CD4-positive, alpha-beta memory T cell (primary cell): ENCODE measurements at places on chromosomes 3 and 15.

GRCh38 chr3:13014755-13015285 is 58.4 kb downstream of the IQSEC1 start:
- H3K27ac ChIP-seq = peak overlapping the region; percentile 99
- H3K27me3 ChIP-seq = no peaks in the 10 kb centered on the region
- no peak for DNase-seq
- peak overlapping the region; percentile 70 for H3K4me3 ChIP-seq
- peaks cover 69% of the 10 kb centered on the region for H3K4me1 ChIP-seq

DNA sequence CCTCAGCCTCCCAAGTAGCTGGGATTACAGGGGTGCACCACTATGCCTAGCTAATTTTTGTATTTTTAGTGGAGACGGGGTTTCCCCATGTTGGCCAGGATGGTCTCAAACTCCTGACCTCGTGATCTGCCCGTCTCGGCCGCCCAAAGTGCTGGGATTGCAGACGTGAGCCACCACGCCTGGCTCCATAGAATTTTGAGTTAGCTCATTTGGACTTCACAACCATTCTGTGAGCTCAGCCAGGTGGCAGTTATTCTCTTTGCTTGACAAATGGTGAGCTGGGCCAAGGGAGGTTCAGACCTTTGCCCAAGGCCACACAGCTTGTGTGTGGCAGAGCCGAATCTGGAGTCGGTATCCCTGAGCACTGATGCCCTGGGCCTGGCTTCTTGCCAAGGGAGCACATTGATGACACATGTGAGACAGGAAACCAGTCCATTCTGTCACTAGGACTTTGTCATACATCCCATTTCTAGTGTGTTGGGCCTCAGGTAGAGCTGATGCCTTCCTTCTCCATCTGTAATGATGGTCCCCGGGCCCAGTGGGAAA is 17.6 kb downstream of the PODXL2 start:
- H3K4me3 ChIP-seq = no peak overlapping the region
- DNase-seq = no peak
- no peaks in the 10 kb centered on the region for H3K4me1 ChIP-seq
- no peaks in the 10 kb centered on the region for H3K27me3 ChIP-seq
- no peaks in the 10 kb centered on the region for H3K36me3 ChIP-seq
- no peak overlapping the region for H3K27ac ChIP-seq

GRCh38 chr3:149314807-149315578 is 18.4 kb downstream of the TM4SF18 start:
- DNase-seq = no peak
- H3K4me3 ChIP-seq = no peak overlapping the region
- H3K4me1 ChIP-seq = no peaks in the 10 kb centered on the region
- H3K36me3 ChIP-seq = no peaks in the 10 kb centered on the region
- H3K27me3 ChIP-seq = no peaks in the 10 kb centered on the region
- H3K27ac ChIP-seq = no peak overlapping the region

GRCh38 chr3:39476783-39477182 is 9.3 kb downstream of the MOBP start:
- H3K36me3 ChIP-seq = no peaks in the 10 kb centered on the region
- H3K4me1 ChIP-seq = no peaks in the 10 kb centered on the region
- peaks cover 7% of the 10 kb centered on the region for H3K27me3 ChIP-seq
- H3K4me3 ChIP-seq = no peak overlapping the region
- DNase-seq = no peak

DNA sequence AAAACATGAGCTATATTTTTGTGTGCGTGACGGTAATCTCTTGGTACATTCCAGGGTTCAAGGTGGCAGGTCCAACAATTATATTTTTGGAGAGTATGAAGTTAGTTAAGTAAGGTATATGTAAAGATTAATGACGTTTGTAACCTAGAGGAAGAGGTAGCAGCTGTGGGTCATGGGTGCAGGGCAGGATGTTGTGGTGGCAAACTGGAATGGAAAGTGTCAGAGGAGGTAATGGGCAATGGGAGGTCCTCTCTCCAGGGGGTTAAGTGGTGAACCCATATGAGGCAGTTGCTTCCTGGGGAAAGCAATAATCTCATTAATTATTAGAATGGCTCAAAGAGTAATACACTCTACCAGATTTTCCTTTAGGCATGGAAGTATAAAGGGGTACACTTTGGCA is 1.0 kb upstream of the CD200R1L start:
- peak overlapping the region; percentile 15 for H3K27ac ChIP-seq
- DNase-seq = peak; percentile 72
- H3K27me3 ChIP-seq = no peaks in the 10 kb centered on the region
- H3K4me1 ChIP-seq = peaks cover 26% of the 10 kb centered on the region
- H3K36me3 ChIP-seq = no peaks in the 10 kb centered on the region

DNA sequence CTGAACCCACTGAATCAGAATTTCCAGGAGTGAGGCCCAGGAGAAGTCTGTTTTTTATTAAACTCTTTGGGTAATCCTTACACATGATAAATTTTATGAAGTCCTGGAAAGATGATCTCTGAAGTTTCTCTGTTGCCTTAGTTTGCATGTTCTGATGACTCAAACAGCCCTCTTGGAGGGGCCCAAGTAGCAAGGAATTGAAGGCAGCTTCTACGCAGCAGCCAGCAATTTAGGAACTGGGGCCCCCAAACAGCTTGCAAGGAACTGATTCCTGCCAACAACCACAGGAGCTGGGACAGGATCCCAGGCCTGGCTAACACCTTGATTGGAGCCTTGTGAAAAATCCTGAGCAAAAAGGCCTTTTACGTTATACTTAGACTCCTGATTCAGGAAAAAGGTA is 5.4 kb upstream of the ACP3 start:
- no peak overlapping the region for H3K4me3 ChIP-seq
- no peaks in the 10 kb centered on the region for H3K4me1 ChIP-seq
- H3K36me3 ChIP-seq = no peaks in the 10 kb centered on the region
- DNase-seq = no peak
- no peaks in the 10 kb centered on the region for H3K27me3 ChIP-seq

GRCh38 chr3:115852278-115852677 is 229.0 kb downstream of the GAP43 start:
- H3K27ac ChIP-seq = no peak overlapping the region
- H3K4me1 ChIP-seq = no peaks in the 10 kb centered on the region
- no peak for DNase-seq

- H3K4me3 ChIP-seq = no peak overlapping the region
- H3K27me3 ChIP-seq = no peaks in the 10 kb centered on the region
- no peaks in the 10 kb centered on the region for H3K36me3 ChIP-seq
- no peak overlapping the region for H3K27ac ChIP-seq
Observed at GRCh38 chr3:129030611-129031010, 29.5 kb downstream of the EFCC1 start.

DNA sequence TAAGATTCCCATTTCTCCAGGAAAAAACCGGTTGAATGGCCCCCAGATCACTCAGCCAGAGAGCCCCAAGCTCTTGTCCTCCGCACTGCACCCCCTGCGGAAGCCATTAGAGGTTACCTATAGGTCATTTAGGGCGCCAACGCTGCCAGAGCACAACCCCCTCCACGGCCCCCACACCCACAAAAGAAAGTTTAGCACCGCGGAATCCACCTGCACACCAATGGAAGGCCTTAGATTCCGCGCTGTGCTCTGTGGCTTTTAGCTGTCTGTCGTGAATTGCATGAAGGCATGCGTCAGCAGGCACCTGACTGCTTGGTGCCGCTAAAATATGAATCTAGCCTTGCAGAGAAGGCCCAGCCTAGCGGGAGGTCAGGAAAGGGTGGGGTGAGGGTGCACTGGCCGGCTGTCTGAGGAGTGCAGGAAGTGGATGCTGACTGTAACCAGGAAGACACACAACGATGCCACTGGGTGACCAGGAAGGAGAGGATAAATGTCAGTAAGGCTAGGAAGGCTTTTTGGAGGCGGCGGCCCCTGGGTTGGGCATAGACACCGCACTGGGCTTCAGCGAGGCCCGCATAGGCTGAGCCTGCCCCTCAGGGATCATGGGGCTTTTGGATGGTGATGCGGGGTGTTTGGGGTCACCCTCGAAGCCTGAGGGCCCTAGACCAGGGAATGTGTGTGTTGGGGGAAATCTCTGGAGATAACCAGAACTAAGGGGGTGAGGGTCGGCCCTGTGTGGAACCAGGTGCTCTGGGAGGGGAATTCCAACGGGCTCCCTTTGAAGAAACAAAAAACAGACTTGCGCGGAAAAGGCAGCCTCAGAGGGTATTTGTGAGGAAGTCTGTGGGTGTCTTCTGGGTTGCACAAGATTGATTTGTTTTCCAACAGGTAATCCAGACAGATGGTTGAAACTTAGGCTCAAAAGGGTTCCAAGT is 976 bp upstream of the NUP210 start:
- H3K27me3 ChIP-seq = no peaks in the 10 kb centered on the region
- H3K36me3 ChIP-seq = no peaks in the 10 kb centered on the region
- peak overlapping the region; percentile 66 for H3K4me3 ChIP-seq
- DNase-seq = peak; percentile 88
- H3K27ac ChIP-seq = peak overlapping the region; percentile 90

GRCh38 chr15:80997692-80998091 is 3.0 kb upstream of the TLNRD1 start:
- H3K27ac ChIP-seq = no peak overlapping the region
- H3K27me3 ChIP-seq = no peaks in the 10 kb centered on the region
- peaks cover 18% of the 10 kb centered on the region for H3K4me1 ChIP-seq
- DNase-seq = no peak
- no peaks in the 10 kb centered on the region for H3K36me3 ChIP-seq

DNA sequence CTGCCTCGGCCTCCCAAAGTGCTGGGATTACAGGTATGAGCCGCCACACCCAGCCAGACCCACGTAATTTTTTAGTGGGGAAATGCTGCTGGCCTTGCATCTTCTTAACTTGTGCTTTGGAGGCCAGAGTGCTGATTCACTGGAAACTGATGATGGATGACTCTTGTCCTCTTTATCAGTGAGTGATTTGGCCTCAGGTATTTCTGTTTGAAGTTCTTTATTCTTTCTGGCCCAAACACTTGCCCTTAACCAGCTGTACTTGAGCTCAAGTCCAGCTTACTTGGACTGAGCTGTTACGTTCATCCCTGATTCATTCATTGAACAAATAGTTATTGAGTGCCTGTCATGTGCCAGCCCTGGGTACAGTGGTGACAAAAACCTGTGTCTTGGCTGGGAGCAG is 4.2 kb downstream of the PTPN23 start:
- no peaks in the 10 kb centered on the region for H3K27me3 ChIP-seq
- DNase-seq = no peak
- H3K4me3 ChIP-seq = no peak overlapping the region
- no peak overlapping the region for H3K27ac ChIP-seq
- H3K36me3 ChIP-seq = no peaks in the 10 kb centered on the region

DNA sequence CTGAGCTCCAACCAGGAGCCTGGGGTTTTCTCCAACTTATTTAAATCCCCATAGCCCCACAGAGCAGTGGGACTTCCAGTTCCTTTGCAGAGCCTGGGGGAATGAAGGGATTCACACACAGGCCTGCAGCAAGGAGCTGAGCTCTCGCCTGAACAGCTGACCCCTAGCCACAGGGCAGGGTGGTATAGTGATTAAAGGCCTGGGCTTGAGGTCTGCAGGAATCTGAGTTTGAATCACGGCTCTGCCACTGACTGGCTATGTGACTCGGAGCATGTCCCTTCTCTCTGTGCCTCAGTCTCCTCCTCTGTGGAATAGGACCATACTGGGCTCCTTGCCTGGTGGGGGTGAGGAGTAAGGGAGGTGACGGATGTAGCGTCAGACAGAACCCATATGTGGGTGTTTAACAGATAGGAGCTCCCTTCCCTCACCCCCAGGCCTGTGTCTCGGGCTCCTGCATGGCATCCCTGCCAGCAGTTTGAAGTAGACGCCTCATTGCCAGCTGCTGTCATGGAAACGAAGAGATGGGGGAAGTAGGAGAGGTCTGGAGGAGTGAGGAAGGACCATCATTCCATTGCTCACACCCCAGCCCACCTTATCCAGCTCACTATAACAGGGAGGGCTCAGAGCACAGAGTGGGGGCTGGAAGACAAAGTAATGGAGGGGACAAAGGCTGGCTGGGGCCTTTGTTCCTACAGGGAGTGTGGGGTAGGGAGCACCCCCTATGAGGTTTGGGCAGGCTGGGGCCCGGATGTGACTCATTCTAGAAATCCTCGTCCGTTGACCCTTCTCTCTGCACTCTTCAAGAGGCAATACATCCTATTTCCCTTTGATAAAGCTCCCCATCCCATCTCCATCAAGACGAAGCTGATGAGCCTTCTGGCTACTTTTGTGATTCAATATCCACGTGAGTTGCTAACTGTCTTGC is 14.8 kb downstream of the HRH1 start:
- no peaks in the 10 kb centered on the region for H3K27me3 ChIP-seq
- H3K4me3 ChIP-seq = no peak overlapping the region
- no peaks in the 10 kb centered on the region for H3K4me1 ChIP-seq

GRCh38 chr15:74449643-74450205 is 11.2 kb downstream of the UBL7 start:
- H3K36me3 ChIP-seq = peaks cover 80% of the 10 kb centered on the region
- no peak overlapping the region for H3K4me3 ChIP-seq
- no peak overlapping the region for H3K27ac ChIP-seq

GRCh38 chr3:172513488-172513887 is 9.7 kb downstream of the TNFSF10 start:
- no peak for DNase-seq
- H3K27ac ChIP-seq = peak overlapping the region; percentile 55
- peaks cover 21% of the 10 kb centered on the region for H3K36me3 ChIP-seq
- H3K4me1 ChIP-seq = peaks cover 87% of the 10 kb centered on the region
- H3K27me3 ChIP-seq = no peaks in the 10 kb centered on the region

DNA sequence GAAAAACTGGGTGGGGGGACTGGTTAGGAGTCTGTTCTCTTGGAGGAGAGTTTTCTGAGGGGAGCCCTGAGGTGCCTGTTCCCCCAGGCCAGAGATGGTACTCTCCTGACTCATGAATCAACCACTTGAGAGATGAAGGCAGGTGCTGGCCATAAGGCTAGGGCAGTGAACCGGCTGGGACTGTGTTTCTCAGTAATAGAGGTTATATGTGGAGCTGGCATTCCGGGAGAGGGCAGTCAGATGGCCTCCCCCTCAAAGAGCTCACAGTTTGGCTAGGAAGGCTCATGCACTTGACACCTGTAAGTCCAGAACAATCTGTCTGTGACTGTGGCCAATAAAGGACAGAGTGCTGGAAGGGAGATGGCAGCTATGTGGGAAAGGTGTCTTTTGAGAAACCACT is 10.0 kb upstream of the SCN10A start:
- DNase-seq = no peak
- no peak overlapping the region for H3K4me3 ChIP-seq

- H3K27ac ChIP-seq = no peak overlapping the region
- H3K4me1 ChIP-seq = no peaks in the 10 kb centered on the region
- no peaks in the 10 kb centered on the region for H3K36me3 ChIP-seq
Observed at GRCh38 chr3:152961323-152961722, 126.4 kb downstream of the P2RY1 start.

GRCh38 chr3:99330281-99330680 is 308.1 kb upstream of the COL8A1 start:
- H3K27ac ChIP-seq = no peak overlapping the region
- no peak for DNase-seq
- H3K27me3 ChIP-seq = no peaks in the 10 kb centered on the region
- H3K4me3 ChIP-seq = no peak overlapping the region
- H3K36me3 ChIP-seq = no peaks in the 10 kb centered on the region

- no peak overlapping the region for H3K27ac ChIP-seq
- H3K4me1 ChIP-seq = no peaks in the 10 kb centered on the region
- H3K36me3 ChIP-seq = no peaks in the 10 kb centered on the region
Observed at GRCh38 chr15:81473946-81474345, 99.9 kb upstream of the TMC3 start.

DNA sequence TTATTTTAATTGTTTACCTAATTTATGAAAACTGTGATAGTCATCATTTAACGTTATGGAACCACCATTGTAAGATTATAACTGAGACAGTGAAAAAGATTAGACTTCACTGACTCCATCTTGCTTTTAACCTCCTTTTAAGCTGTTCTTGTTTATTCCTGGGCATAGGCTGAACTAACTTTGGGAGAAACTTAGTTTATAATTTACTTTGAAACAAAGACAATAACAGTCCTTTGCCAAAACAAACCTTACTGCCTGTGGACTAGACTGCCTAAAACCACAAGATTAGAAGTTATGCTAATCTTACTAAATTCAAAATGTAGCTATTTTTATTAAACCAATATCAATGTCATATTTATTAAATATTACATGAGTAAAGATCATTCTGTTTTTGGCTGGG is 44.3 kb upstream of the TMEM45A start:
- no peaks in the 10 kb centered on the region for H3K36me3 ChIP-seq
- H3K27ac ChIP-seq = no peak overlapping the region
- DNase-seq = no peak
